ENCODE measurements at places on chromosomes 16 and 17.

- DNase-seq, result peak; percentile 60
These were observed 4.2 kb upstream of the MXRA7 start for GRCh38 chr17:76714822-76715495.

DNA sequence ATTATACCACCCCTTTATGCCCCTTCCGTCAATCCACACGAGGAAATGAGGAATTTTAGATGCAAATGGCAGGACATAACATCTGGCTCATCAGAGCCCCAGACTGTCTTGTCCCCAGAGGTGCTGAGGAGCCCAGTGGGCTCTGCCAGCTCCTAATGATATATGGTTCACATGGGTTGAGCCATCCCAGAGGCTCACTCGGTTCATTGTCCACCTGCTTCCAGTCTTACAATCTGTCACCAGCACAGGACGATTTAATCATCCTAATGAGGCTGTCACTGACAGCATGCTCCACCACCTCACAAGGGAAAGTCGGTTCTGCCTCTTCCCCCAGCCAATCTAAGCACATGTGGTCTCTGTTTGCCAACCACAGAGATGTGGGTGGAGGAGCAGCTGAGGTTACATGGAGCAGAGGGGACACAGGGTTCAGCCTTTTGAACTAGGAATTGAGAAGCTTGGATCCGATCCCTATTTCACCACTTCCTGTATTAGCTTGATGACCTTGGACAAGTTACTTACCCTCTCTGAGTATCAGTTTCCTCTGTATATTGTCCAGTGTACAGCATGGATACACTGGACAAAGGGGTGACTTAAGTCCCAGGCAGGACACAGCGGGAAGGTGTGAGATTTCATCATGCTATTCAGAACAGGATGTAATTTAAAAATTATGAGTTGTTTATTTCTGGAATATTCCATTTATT, 27.0 kb upstream of the DHX8 start:
- no peak for DNase-seq

- no peak for DNase-seq
These were observed 1.8 kb upstream of the JMJD8 start for GRCh38 chr16:685967-686366.

DNA sequence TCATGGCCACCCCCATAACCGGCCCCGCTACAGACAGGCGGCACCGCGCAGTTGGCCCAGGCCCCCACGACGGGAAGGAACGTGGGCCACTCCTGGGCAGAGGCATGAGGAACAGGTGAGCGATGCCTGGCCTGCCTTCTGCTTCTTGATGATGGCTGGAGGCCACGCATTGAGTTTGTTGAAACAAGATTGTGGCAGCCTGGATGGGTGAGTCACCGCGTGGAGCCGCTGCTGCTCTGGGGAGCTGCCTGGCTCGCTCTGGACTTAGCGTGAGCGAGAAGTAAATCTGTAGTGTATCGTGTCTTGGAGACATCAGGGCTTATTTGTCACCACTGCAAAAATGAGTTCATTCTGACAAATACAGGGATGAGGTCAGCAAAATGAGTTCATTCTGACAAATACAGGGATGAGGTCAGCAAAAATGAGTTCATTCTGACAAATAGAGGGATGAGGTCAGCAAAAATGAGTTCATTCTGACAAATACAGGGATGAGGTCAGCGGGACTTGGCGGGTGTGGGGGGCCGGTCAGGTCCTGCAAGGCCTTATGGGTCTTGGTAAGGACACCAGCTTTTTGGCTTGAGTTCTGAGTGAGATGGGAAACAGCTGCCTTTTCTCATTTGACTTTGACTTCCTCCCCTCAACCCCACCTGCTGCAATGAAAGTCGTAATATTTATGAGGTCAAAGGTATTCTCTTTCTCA, 93.0 kb downstream of the SEC14L1 start:
- no peak for DNase-seq

- no peak for DNase-seq
These were observed 484 bp downstream of the FZD2 start for GRCh38 chr17:44557651-44558285.

GRCh38 chr16:4472880-4473279, 1.5 kb downstream of the NMRAL1 start:
- no peak for DNase-seq

DNA sequence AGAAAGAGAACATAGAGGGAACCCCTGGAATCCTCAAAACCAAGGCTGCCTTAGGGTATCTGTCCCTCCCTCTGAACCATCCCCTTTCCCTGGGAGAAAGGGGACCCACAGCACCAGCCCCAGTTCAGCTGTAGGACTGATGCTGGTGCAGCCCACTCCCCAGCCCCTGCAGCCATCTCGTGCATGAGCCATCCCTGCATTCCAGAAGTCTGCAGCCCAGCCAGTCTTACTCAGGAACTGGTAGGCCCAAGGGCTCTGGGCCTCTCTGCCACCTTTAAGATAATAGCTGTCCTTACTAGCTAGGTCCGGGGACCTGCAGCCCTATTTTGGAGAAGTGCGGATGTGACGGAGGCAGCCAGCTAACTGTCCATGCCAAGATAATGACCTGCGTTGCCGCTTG, 6.0 kb upstream of the EVPL start:
- no peak for DNase-seq

GRCh38 chr16:67177743-67178699, 5.7 kb downstream of the MATCAP1 start:
- peak; percentile 44 for DNase-seq

DNA sequence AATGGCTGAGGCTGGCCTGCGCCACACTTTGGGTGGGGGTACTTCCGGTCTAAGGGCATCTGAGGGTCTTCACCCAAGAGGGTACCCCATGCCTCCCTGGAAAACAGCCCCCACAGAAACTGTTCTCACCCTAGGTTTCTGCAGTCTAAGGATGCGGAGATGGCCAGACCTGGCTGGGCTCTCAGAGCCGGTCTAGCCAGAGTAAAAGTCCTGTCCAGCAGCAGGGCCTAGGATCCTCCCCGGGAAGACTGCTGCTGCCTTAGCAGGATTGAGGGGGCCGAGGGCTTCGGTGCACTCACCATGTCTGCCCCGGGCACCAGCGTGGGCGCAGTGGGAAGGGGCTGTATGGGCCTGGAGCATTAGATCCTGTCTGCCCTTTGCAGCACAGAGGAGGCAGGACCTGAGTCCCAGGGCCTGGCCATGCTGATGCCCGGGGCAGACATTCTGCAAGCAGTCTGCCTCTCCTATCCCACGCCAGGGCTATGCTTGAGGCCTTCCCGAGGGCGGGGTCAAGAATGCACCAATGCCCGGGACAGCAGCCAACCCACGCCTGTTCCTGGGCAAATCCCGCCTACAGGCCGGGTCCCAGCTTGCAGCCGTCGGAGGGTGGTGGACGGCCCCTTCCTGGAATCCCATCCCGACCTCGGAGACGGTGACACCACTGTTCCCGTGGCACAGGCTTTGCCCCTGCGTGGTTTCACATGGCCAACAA, 54.7 kb downstream of the CBFA2T3 start:
- no peak for DNase-seq

DNA sequence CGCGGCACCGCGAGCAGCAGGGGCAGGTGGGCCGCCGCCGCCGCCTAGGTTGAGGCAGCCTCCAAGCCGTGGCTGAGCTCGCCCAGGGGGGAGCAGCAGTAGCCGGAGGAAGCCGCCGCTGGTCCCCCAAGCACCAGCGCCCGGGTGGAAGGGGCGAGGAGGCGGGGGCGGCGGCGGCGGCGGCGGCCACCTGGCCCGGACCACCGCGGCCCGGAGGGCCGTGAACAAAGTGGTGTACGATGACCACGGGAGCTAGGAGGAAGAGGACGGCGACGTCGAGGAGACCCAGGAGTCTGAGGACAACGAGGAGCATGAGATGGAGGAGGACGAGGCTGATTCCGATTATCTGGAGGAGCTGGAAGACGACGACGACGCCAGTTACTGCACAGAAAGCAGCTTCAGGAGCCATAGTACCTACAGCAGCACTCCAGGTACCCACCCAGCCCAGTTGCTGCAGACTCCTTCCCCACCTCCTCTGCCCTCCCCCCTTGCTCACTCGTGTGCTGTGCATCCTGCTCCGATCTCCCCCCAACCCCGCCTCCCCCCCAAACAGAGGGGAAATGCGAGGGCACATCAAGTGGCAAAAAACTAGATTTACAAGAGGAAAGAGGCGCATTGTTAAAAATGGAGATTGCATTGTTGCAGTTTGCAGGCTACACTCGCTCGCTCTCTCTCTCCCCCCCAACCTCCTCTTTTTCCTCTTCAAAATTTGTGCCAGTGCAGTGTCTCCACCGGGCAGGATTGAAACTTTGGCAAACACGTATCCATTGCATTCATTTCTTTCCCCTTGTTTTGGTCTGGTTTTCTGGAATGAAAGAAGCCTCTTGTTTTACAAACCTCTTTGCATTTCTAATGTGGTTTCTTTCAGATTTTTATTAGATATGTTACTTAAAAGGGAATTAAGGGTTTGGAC, 41.8 kb upstream of the AMZ2 start:
- no peak for DNase-seq

DNA sequence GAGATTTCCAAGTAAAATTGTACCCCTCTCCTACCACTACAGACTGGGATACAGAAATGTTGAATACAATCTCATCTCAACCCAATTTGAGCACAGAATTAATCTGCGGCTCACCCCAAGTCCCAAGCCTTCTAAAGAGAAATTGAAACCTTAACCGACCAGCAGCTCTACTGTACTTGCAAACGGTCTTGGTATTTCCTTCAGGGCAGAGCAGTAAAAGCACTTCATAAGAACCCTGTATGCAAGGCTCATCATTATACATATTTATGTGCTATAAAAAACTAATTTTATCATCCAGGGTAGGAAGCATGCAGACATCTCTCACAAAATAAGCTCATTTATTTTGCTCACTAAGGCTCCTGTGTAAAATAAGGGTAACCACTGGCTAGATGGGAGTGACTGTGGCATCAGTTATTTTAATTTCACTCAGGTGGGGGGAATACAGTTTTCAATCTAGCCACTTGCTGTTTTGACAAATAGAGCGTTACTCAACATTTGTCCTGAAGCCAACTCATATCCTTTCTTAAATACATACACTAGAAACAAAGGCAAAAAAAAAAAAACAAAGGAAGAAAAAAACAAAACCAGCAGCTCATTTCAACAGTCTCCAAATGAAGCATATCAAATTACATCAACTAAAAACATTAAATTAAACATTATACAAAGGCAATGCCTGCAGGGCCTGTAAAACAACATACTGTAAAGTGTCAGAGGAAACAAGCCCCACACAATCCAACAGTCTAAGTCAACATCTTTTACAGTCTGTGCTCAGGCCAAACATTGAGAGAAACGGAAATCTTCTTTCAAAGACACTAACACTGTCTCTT, 65.0 kb downstream of the PARN start:
- DNase-seq, result no peak

GRCh38 chr17:40072040-40072734, 9.4 kb downstream of the THRA start:
- no peak for DNase-seq

- no peak for DNase-seq
These were observed 92.2 kb downstream of the CMC2 start for GRCh38 chr16:80914379-80915078.

- no peak for DNase-seq
These were observed 60.7 kb downstream of the HS3ST3A1 start for GRCh38 chr17:13541032-13541480.

DNA sequence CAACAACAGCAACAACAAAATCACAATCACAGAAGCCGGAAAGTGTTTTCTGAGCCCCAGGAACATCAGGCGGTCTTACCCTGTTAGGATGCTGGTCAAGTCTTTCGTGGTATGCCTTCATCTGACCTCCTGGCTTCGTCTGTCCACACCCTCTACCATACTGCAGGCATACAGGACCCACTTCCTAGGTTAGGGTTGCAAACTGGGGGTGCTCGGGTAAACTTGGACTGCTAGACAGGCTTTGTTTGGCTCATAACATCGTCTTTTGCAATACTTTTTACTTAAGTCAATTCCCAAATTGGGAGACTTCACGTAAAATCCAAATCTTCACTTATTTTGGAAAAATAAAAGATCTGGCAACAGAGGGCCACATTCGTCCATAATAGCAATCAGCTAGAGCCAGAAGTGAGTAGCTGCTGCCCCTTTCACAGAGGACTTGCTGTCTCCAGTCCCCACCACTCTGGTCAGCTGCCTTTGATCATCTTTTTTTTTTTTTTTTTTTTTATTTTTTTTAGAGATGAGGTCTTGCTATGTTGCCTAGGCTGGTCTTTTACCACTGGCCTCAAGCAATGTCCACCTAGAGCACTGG, 30.0 kb downstream of the CHD9 start:
- DNase-seq, result no peak

DNA sequence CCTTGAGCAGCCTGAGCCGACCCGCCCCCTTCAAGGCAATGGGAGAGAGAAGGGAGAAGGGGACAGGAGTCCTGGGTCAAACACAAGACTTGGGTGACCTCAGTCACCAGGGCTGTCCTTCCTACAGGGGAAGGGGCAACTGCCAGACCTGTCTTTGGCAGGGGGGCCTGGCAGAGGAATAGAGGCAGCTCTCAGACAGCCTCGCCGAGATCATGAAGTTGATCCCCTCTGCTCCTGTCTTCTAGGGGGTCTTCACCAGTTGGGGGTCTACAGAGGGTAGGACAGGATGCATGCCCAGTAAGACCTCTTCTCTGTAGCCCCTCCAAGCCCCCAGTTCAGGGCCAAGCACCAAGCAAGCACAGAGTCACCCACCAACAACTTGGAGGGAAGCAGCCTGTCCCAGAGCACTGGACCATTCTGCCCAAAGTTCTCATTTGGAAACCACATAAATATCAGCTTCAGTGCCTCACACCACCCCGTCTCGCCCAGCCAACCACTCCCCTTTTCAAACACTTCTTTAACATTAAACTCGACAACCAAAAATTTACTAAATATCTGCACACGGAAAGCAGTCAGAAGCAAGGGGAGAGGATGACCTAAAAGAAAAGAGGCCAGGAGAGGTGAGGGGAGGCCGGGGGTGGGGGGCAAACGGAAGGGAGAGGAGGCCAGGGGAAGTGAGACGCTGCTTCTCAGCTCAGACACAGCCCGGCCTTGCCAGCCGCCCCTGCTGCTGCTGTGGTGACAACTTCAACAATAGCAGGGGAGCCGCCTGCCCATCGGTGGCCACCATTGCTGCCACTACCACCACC, 7.7 kb downstream of the DOK4 start:
- no peak for DNase-seq

DNA sequence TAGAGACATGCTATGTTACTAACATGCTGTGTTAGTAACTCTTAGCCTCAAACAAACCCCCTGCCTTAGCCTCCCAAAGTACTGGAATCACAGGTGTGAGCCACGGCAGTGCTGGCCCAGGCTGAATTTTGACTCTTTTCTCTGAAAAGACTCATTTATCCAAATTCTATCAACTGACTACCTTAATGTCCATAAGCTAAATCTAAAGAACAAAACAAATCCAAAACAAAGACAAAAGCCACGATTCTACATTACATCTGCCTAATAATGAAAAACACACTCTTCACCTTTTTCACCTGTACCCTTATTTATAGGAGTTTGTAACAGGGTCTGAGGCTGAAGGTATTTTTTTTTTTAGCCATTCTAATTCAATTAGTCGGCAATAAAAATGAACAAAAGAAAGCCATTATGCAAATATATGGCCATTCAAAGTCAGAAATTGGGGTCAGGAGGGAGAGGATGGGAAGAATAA, 432.5 kb downstream of the RBFOX1 start:
- no peak for DNase-seq

DNA sequence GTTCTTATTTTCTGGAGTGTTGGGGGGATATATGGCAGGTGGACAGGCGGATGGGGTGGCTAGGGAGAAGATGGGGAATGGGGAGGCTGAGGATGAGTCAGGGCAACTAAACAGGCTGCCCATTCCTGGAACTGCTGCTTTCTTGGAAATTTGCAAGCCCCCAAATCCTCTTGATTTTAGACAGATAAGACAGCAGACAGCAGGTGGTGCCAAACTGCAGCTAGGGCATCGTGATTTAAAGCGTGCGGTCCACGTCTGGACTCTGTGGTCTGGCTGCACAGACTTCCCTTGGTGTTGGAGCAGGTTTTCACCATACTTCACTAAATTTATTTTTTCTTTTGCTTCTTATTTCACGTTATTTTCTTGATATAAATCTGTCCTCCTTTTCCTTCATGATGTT, 10.9 kb upstream of the KRT24 start:
- DNase-seq, result no peak
